ENCODE measurements at places on chromosomes 6 and 20.

DNA sequence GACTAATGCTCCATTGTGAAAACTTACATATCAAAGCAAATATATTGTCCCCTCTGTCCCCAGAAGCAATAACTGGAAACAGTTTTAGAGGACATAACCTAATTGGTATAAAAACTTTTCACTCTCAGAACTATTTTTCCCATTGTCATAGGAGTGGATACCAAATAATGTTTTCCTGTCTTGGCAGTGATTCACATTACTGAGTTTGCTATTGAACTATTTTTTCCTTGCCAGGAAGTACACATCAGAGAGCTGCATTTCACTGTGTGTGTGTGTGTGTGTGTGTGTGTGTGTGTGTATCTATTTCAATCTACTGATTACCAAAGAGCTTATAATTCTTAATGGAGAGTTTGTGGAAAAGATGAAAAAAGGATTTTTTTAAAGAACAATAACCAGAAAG, 45.4 kb downstream of the AKAP12 start:
- no peak for DNase-seq

GRCh38 chr20:31927627-31928159, 24.2 kb downstream of the PDRG1 start:
- peak; percentile 80 for DNase-seq

DNA sequence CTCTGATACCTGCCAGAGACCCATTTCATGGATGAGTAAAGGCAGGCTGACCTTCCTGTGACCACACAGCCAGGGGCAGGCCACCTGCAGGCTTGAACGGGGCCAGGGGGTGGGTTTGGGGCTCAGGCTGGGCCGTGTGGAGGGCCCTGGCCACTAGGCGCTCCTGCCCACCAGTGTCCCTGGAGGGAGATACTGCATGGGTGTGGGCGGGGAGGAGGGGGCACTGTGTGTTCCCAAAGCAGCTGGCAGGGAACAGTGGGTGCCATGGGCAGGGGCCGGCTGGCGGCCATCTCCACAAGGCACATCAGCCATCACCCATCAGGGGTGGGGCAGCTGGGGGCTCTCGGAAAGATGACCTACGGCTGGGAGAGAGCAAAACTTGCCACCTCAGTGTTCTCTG, 15.4 kb downstream of the SRC start:
- no peak for DNase-seq

- peak; percentile 67 for DNase-seq
Measured at GRCh38 chr20:11755071-11755841, 162.4 kb upstream of the BTBD3 start.

- no peak for DNase-seq
Measured at GRCh38 chr6:166768761-166769160, 141.7 kb upstream of the RPS6KA2 start.

DNA sequence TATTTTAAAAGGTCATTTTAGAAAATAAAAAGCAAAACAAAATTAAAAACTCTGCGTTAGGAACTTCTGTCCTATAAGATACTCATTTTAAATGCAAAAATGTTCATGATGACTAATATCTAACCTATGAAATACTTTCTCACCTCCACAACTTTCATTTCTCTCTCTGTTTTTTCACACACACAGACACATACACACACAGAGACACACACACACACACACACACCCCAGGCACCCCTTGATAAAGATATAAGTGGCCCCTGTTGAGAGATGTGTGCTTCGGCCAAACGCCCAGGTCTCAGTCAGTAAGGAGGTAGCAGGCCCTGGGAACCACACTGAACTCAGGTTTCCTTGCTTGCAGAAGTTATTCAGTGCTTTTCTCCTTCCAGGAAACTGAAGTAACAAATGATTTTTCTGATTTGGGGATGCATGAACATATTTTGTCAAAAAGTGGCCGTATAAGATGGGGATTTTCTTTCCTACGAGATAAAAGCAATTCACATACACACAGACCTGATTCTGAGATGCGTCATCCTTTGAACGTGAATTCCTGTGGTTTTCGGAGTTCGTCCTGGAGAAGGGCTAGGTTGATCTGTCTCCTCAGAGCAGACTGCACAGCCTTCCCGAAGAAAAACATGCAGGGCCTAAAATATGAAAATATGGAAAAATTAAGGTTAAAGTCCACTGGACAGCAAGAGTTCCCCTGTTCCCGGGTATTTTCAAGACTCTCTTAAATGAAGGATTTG, 306.8 kb upstream of the FOXQ1 start:
- no peak for DNase-seq
